ENCODE measurements at places on chromosomes 7 and 10. TPM values are rescaled to one million over a fixed set of nuclear protein-coding genes. Genes with fewer than 3 reads are reported as not detected.

GRCh38 chr7:88586219-88586618, 173.3 kb upstream of the ZNF804B start:
- no peak overlapping the region for H3K4me3 ChIP-seq
- no peaks in the 10 kb centered on the region for H3K36me3 ChIP-seq
- no peaks in the 10 kb centered on the region for H3K4me1 ChIP-seq
- H3K27ac ChIP-seq = no peak overlapping the region
- H3K27me3 ChIP-seq = no peaks in the 10 kb centered on the region

The OGDHL gene
- not detected for total RNA-seq

DNA sequence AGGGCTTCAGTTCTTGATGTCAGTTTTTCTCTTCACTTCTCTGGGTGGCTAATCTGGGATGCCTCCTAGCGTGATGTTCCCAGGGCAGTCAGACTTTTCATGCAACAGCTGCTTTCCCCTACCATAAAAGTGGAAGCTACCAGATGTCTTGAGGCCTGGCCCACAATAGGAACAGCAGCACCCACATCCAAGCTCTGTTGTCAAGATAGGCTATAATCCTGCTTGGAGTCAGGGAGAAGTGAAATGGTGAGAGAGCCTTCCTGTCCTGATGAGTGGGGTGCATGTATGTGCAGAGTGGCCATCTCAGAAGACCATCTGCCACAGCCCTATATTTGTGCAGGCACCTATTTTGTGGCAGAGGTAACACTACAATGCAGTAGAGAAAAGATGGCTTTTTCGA, 108.0 kb downstream of the HTR5A start:
- no peaks in the 10 kb centered on the region for H3K4me1 ChIP-seq
- no peak overlapping the region for H3K27ac ChIP-seq
- no peak for DNase-seq
- no peaks in the 10 kb centered on the region for H3K27me3 ChIP-seq

DNA sequence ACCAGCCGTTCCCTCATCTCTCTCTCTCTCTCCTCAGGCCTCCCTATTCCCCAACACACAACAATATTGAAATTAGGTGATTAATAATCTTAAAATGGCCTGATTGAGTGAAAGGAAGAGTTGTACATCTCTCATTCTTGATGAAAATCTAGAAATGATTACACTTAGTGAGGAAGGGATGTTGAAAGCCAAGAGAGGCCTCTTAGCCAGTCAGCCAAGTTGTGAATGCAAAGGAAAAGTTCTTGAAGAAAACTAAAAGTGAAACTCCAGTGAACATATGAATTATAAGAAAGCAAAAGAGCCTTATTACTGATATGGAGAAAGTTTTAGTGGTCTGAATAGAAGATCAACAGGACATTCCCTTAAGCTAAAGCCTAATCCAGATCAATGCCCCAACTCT, 695.1 kb downstream of the GRID1 start:
- H3K4me3 ChIP-seq = no peak overlapping the region
- no peaks in the 10 kb centered on the region for H3K36me3 ChIP-seq
- no peak for DNase-seq
- no peaks in the 10 kb centered on the region for H3K4me1 ChIP-seq
- no peak overlapping the region for H3K27ac ChIP-seq
- H3K27me3 ChIP-seq = no peaks in the 10 kb centered on the region

The NKX2-3 gene
- not detected for total RNA-seq

DNA sequence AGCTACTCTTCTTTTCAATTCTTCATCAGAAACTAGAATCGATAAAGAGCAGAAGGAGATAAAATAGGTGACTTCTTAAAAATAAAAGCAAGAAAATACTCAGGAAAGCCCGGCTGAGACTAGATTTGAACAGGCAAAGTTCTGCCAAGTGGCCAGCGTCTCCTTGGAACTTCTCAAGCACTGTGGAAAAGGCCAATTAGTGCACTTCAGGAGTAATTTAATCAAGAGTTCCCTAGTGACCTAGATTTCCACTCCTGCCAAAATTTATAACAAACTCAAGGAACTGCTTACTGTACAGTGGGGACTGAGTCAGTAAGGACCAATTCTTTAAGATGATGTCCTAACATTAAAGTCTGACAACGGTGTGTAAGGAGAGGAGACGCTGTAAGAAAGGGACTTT, 57.3 kb downstream of the CHCHD3 start:
- no peak overlapping the region for H3K27ac ChIP-seq
- no peaks in the 10 kb centered on the region for H3K27me3 ChIP-seq
- no peaks in the 10 kb centered on the region for H3K4me1 ChIP-seq

The MUC12 gene
- not detected for total RNA-seq

DNA sequence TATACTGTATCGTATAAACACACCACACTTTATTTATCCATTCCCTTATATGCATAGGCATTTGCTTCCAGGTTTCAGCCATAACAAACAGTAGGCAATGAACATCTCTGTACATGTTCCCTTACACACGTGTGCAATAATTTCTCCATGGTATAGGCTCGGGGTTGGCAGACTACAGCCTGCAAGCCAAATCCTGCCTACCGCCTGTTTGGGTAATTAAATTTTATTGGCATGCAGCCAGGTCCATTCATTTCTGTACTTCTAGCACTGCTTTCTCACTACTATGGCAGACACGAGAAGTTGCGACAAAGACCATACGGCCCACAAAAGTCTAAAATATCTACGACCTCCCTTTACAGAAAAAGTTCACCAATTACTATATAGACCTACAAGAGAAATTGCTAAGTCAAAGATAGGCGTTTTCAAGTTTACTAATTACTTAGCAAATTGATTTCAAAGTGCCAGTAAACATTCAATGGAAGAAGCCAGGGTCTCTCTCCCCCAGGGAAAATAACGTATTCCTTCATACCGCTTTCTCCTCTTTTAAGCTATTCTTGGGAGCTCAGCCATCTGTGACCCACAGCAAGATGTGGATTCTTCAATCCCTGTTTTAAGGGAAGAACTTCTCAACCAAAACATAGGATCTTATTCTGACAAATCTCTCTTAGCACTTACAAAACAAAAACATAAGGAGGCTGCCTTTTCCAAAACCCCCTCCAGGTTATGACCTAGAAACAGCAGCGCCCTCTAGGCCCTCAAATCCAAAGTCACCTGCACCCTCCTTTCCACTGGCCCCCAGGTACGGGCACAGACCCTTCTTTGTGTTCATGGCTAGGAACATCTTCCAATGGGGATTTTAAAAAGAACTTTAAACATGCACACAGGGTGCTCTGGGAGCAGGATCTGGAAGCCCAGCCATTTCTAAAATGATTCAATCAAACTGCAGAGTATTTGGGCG, 100.5 kb downstream of the FGFR2 start:
- DNase-seq = no peak
- H3K36me3 ChIP-seq = no peaks in the 10 kb centered on the region
- H3K4me1 ChIP-seq = no peaks in the 10 kb centered on the region
- no peak overlapping the region for H3K4me3 ChIP-seq
- H3K27me3 ChIP-seq = no peaks in the 10 kb centered on the region

DNA sequence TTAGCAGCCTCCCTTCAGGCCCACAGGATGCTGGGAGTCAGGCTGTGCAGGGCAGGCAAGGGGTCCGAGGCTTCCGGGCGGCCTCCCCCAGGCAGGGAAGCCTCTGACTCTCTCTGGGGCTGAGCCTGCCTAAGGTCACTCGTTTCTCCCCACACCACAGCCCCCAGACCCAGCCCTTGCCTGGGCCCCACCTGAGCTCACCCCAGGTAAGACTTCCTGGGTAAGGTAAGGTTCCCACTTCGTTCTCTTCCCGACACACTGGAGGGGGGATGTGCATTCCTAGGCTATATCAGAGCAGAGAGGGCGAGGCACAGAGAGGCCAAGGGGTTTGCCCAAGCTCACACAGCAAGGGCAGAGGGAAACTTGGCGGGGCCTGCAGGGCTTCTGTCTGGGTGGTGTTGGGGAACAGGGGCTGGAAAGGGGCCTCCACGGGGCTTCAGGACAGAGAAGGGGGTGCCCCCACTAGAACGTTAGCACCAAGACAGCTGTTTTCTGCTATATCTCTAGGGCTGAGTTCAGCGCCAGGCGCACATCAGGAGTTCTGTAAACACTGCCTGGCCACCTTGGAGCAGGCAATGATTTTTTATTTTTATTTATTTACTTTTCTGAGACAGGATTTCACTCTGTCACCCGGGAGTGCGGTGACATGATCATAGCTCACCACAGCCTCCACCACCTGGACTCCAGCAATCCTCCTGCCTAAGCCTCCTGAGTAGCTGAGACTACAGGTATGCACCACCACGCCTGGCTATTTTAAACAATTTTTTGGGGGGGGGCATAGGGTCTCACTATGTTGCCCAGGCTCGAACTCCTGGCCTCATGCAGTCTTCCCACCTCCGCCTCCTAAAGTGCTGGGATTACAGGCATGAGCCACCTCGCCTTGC, 24.9 kb upstream of the PDGFA start:
- no peak for DNase-seq
- H3K27ac ChIP-seq = no peak overlapping the region
- no peaks in the 10 kb centered on the region for H3K4me1 ChIP-seq
- H3K4me3 ChIP-seq = no peak overlapping the region
- H3K36me3 ChIP-seq = no peaks in the 10 kb centered on the region

The OPN4 gene
- total RNA-seq = not detected

DNA sequence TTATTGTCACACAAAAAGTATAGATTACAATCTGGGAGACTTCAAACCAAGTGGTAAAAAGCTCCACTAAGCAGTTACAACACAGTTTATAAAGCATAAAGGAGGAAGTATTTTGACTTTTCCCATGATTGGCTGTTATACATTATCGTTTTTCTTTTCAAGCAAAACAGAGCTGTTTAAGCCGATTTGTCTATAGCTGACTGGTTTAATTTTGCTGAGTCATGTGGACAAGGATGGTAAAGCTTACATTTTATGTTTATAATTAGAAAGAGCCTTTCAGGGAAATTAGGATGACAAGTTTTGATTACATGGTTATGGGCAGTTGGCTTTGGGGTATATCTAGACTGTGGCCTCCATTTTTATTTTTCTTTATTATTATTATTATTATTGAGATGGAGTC, 152.5 kb upstream of the STK17A start:
- H3K27ac ChIP-seq = no peak overlapping the region
- H3K27me3 ChIP-seq = no peaks in the 10 kb centered on the region
- DNase-seq = no peak
- H3K36me3 ChIP-seq = no peaks in the 10 kb centered on the region
- H3K4me3 ChIP-seq = no peak overlapping the region

GRCh38 chr10:17859492-17860156, 50.5 kb downstream of the MRC1 start:
- no peak overlapping the region for H3K27ac ChIP-seq
- no peaks in the 10 kb centered on the region for H3K27me3 ChIP-seq
- DNase-seq = no peak

The EPO gene
- total RNA-seq = not detected

The OAT gene
- 93.3 TPM for total RNA-seq

DNA sequence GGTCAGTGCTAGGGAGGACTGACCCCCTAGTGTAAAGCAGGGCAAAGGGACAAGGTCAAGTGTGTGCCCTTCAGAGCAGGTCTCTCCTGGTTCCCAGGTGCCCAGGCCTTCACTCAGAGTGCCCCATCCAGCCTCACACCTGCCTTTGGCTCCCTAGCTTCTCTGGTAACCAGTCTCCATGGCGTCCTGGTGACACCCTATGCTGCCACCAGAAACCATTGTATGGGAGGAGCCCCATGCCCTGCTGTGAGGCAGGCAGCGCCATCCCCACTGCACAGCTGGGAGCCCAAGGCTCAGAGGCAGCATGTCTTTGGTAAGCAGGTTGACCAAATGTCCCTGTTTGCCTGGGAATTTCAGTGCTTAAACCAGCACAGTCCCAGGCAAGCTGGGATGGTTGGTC, 33.1 kb upstream of the HMX3 start:
- no peak for DNase-seq
- H3K27me3 ChIP-seq = no peaks in the 10 kb centered on the region
- no peak overlapping the region for H3K4me3 ChIP-seq
- H3K36me3 ChIP-seq = no peaks in the 10 kb centered on the region
- no peaks in the 10 kb centered on the region for H3K4me1 ChIP-seq

DNA sequence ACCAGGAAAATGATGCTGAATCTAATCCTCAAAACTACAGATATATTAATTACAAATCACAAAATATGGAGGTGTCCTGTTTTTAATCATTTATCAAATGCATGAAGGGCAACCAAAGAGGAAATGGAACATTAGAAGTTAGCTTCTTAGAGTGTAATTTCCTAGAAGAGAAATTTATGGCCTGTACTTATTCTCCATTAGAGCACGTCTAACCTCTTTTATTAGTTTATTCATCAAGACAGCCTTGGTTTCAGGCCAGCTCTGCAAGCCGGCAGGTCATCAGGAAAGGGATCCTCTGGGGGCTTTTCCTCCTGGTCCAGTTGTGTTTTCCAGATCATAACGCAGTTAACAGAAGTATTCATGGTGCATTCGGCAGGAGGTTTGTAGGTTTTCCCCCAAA, 517.6 kb downstream of the KCNMA1 start:
- no peak for DNase-seq
- no peaks in the 10 kb centered on the region for H3K4me1 ChIP-seq
- no peaks in the 10 kb centered on the region for H3K36me3 ChIP-seq
- H3K4me3 ChIP-seq = no peak overlapping the region
- H3K27me3 ChIP-seq = no peaks in the 10 kb centered on the region
- no peak overlapping the region for H3K27ac ChIP-seq

- no peaks in the 10 kb centered on the region for H3K4me1 ChIP-seq
- no peak overlapping the region for H3K27ac ChIP-seq
- no peak overlapping the region for H3K4me3 ChIP-seq
- no peaks in the 10 kb centered on the region for H3K36me3 ChIP-seq
- DNase-seq = peak; percentile 22
Observed at GRCh38 chr7:98372993-98373392, 27.9 kb downstream of the BAIAP2L1 start.

The RSPH10B2 gene
- total RNA-seq = 0.44 TPM

The WNT8B gene
- total RNA-seq = not detected

GRCh38 chr10:3760083-3760482, 24.9 kb downstream of the KLF6 start:
- peaks cover 7% of the 10 kb centered on the region for H3K4me1 ChIP-seq
- no peak overlapping the region for H3K27ac ChIP-seq
- H3K27me3 ChIP-seq = no peaks in the 10 kb centered on the region
- H3K4me3 ChIP-seq = no peak overlapping the region

DNA sequence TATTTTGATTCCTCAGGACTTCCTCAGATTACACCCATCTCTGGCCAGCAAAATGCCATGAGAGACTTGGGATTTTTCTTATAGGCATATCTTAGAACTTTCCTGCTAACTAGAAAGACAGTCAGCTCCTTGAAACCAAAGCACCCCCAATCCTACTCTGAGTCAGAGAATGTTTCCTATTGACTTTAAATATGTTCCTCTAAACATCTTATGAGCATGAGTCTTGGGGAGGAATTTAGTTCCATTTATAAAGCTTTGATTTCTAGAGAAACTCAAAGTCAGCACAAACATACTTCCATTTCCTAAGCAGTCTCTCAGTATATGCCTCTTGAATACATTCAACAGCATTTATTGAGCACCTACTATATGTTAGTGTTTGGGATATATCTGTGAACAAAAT, 128.5 kb downstream of the INHBA start:
- no peaks in the 10 kb centered on the region for H3K27me3 ChIP-seq
- DNase-seq = no peak
- no peaks in the 10 kb centered on the region for H3K36me3 ChIP-seq
- H3K4me1 ChIP-seq = no peaks in the 10 kb centered on the region
- H3K4me3 ChIP-seq = no peak overlapping the region

The AKR1C2 gene
- 25.9 TPM for total RNA-seq

Data from breast epithelium (tissue), 4 donors.